Right kidney (tissue), 9 donors: ENCODE measurements at places on chromosomes 5 and 9.

- no peak for DNase-seq
These were observed 935.2 kb upstream of the DMAC1 start for GRCh38 chr9:8734760-8735159.

GRCh38 chr5:120910629-120911028 is 446.5 kb downstream of the PRR16 start:
- DNase-seq, result no peak

- no peak for DNase-seq
These were observed 3.3 kb downstream of the LCN12 start for GRCh38 chr9:136955202-136955942.

- no peak for DNase-seq
These were observed 59.9 kb downstream of the ABLIM3 start for GRCh38 chr5:149201121-149201637.

DNA sequence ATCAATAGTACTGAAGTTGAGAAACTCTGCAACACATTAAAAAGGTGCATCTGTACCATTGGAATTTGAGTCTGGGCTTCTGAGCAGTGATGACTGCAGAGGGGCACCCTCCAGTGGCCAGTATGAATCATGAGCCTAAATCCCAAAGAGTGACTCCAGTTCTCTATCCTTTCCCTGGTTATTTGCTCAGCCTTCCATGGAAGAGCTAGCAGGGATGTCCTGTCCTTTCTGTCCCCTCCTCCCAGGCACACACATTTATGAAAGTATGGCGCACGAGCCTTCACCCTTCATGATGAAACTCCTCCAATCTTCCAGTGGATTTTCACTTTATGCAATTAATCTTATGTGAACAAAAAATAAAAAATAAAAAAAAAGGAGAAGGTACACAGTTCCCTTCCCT is 81.0 kb downstream of the ESM1 start:
- DNase-seq, result no peak

DNA sequence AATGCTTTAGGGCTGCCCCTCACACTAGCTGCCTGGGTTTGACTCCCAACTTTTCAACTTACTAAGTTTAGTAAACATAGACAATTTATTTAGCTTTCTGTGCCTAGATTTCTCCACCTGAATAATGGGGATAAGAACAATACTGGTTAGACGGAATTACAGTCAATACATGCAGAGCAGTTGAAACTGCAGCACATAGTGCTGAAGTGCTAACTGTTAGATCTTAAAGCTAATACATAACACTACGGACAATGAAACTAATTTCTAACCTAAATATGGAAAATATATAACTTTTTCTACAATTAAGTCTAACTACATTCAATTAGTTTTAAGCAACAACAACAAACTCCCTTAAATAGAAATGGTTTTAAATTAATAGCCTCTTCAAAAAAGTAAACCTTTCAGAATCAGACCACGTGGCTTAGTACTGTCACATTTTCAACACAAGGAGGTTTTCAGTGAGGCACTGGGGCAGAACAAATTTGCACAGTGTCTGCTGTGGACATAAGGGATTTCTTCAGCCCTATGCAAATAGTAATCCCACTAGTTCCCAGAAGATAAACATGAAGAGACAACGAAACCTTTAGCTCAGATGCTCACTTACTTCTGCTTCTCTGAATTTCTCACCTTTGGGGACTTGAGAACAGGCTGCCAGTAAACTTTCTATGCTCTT is 293.4 kb downstream of the EDIL3 start:
- DNase-seq, result no peak

DNA sequence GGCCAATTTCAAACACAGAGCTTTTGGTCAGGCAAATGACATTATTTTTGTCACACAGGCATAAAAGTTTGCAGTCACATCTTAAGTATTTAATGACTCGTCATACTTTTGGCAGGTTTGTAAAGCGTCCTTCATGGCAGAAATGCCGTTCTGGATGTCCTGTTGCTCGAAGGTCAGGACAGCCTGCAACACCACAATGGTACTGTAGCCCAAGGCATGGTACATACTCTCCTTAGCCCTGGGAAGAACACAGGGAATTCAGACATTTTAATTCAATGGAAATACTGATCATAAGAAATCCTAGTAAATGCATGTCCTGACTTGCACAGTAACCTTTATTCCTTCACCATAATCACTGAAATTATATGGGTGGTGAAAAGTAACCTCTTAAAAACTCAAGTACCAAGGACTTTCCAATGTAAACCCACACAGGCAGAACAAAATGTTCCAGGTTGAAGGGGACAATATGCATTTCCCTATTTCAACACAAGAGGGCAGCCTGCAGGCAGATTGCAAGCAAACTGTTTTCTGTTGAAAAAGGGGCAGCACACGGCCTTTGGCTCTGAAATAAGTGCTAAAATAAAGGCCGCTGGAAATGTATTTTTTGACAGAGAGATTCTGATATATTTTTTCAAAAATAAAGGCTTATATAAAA is 95.7 kb downstream of the TTC39B start:
- DNase-seq, result peak; percentile 54

DNA sequence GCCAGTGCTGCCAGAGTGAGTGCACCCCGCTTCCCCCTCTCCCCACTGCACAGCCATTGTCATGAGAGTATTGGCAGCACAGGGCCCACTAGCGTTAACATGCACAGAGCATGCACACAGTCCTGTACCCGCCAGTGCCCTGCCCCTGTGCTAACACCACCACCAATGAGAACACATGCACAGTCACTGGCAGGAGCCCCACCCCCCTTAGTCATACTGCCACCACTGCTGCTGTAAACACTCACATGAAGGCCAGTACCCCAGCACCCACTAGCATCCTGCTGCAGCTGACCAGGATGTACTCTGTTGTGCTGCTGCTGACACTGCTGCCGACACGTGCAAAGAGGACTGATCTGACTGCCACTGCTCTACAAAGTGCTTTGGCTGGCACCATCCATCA is 19.5 kb upstream of the RANBP6 start:
- no peak for DNase-seq

- DNase-seq, result no peak
These were observed 33.0 kb downstream of the FKBP15 start for GRCh38 chr9:113187929-113188595.

- DNase-seq, result no peak
These were observed 6.6 kb upstream of the N4BP3 start for GRCh38 chr5:178106556-178107239.

- DNase-seq, result no peak
These were observed 394.3 kb downstream of the GADD45G start for GRCh38 chr9:89999176-89999533.

- DNase-seq, result peak; percentile 65
These were observed 1.3 kb upstream of the NIPBL start for GRCh38 chr5:36875051-36875789.

DNA sequence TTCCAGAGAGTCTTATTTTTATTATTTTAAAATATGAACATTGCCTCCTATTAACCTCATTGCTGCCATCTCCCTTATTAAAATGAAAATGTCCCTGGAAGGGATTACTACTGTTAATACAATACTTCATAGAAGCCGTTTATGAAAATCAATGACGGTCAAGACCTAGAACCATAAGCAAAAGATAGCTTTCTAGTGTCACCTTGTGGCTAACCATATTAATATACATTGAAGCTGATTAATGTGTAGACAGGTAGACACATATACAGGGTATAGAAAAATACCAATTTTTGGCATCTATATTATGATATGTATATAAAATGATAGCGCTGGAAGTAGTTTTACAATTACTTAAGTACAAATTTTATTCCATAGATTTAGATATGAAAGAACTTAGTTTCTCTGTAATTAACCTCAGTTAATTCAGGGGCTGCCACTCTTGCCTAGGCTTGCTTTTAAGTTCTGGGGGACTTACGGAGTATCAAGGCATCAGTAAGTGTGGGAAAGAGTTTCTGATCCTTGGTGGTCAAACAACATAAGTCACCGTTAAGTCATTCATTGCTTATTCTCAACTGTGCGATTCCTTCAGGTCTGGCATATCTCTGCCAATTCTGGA is 2.5 kb upstream of the YTHDC2 start:
- DNase-seq, result no peak
